ENCODE measurements at places on chromosomes 5 and 9.

DNA sequence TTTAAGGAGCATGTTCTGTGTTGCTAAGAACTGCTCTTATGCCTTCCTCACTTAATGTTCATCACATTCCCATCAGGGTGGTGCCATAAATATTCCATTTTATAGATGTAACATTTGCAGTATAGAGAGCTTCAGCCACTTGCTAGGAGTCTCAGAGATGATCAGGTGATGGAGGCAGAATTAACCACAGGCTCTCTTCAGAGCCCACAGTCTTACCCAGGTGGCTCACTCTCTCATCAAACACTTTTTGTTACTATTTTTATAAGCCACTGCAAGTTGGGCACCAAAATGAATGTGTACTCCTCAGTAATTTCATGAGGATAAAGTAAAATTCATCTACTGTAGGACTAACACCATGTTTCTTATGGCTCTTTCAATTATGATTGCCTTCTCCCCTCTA, 491.5 kb upstream of the DAP start:
- no peak for DNase-seq

DNA sequence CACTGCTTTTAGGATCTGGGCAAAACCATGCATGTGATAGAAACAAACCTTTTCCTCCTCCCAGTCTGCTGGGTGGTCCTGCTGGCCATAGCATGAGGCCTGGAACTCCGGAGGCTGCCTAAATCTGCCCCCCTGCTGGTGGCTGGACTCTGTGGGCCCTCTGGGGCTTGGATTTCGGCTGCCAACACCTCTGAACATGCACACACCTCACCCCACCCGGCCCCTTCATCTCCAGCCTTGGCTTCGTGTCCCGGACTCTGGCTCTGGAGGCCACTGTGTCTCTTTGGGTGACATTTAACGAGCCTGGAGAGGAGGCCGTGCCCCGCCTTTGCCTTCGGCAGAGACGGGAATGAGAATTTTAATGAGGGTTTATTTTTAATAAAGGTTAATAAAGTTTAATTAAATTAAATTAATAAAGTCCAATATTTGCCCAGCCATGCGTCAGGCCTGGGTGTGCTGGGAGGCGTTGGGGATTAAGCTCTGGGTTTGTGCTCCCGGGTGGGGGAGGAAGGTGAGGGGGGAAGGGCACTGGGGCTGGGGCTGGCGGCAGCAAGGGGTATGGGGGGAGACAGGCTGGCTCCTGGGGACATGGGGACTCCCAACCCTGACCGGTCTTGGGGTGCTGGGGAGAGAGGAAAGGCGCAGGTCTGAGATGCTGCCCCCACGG, 251.8 kb downstream of the PBX3 start:
- no peak for DNase-seq

DNA sequence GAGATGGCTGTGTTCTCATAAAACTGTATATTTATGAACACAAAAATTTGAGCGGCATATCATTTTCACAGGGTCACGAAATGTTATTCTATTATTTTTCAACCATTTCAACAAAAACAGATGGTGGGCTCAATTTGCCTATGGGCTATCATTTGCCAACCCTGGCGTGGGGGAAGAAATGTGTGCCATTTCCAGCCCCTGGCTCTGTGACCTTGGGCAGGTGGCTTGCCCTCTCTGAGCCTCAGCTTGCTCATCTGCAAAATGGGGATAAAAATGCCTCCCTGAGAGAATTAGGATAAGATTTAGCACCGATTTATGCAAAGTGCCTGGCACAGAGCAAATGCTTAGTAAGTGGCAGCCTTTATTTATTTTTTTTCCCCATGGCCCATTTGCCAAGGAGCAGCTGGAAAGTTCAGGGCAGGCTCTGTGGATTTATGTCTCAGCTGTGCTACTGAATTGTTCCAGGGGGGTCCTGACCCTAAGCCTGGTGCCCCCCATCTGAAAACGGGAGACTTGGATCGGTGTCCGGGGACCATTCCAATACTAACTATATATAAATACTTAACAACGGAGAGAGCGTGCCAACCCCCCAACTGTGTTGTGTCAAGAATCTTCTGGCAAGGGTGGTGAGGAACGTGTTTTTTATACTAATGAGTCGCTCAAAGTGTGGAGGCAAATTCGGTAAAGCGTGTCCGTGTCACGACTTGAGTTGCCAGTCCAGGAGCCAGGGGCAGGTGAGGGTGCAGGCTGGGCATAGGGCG, 34.5 kb downstream of the HRH2 start:
- no peak for DNase-seq

DNA sequence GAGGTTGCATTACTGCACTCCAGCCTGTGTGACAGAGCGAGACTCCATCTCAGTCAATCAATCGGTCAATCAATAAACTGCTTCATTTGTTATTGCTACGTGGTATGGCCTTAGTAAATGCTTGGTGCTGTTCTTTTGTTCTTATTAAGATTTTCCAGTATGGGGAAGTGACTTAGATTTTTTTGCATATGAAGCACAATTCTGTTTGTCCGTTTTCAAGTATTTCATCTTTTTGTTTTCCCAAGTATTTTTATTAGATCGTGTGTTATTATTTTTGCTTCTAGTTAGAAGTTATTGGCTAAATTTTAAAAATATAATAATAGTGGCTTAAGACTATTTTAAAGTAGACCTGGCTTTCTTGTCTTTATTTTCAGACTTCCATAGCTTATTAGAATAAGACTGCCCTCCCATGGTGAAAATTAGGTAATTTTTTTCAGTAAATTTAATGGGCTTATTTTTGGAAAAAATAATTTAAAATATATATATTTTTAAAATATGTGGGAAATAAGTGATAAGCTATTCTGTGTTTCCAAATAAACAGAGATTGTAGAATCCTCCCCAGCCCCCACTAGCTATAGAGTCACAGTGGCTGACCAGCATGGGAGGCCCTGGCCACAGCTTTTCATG, 14.7 kb upstream of the OMD start:
- DNase-seq: peak; percentile 18

GRCh38 chr5:151595411-151595826, 4.3 kb upstream of the FAT2 start:
- DNase-seq: no peak

- peak; percentile 64 for DNase-seq
Measured at GRCh38 chr5:62587737-62588136, 9.1 kb downstream of the LRRC70 start.

DNA sequence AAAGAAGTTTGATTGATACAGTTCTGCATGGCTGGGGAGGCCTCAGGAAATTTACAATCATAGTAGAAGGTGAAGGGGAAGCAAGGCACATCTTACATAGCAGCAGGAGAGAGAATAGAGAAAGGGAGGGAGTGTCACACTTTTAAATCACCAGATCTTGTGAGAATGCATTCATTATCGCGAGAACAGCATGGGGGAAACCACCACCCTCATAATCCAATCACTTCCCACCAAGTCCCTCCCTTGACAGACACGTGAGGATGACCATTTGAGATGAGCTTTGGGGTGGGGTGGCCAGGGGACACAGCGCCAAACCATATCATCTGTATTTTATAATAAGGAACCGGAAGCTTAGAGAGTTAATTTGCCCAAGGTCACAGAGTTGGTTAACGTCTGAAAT, 13.7 kb upstream of the FOCAD start:
- DNase-seq: no peak

DNA sequence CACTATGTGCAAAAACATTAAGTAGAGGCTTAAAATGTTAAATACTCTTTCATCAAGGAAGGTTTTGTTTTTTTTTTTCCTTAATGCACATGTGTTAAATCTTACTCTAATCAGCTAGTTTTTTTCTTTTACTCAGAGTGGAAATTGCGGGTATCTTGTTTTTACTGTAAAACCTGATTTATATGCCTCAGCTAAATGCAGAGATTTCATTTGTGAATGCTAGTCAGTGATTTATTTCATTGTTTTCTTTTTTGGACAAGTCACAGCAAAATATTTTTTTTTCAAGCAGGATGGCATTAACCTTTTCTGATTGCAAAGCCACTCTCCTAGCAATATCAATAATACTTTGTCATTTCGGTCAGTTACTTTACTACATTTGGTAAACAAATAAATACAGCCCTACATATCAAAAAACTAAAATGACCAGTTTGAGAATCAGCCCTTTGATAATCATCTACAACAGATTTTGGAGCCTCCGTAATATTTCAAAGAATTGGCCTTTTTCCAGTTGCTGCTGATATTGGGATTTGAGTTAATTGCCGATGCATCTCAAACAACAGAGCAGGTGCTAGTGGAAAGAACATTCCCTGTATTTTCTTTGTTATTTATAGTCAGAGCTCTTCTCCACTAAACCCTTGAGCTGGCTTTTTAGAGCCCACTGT, 579.2 kb upstream of the ZNF608 start:
- no peak for DNase-seq

DNA sequence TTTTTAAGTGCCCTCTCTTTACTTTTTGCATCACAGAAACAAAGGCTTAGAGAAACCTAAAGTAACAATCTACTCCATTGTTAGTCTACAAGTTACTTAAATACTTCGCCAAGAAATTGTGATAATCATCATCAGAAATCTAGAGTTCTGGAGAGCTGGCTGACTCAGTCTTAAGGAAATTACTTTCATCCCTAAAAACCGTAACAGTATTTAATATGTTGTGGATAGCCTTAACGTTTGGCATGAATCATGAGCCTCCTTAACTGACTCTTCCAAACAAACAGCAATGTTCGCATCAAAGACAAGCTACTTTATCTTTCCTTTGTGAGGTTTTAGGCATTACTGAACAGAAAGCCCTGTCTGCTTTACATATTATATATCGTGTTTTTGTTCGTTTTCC, 128.7 kb downstream of the NIPBL start:
- DNase-seq: no peak

DNA sequence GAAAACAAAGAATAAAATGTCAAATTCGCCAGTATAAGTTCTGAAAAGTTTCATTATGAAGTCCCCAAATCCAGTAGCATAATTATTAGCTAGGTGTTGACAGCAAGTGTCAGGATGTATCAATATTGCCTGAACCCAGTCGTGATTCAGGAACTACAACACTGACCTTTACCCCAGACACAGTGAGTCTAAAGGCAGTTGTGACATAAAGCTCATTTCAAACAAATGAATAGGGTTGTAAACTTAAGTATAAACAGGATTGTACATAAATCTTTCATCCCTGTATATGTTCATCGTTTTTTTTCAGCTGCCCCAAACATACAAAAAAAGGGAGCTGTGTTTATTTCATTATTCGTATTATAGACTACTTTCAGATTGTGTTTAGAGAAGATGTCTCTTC, 385.7 kb downstream of the PLK2 start:
- no peak for DNase-seq

- no peak for DNase-seq
Measured at GRCh38 chr9:90201766-90202165, 440.9 kb downstream of the DIRAS2 start.

GRCh38 chr5:66012271-66012670, 85.9 kb downstream of the ERBIN start:
- DNase-seq: no peak

GRCh38 chr5:153756540-153756939, 266.1 kb downstream of the GRIA1 start:
- DNase-seq: no peak

- DNase-seq: peak; percentile 72
Measured at GRCh38 chr9:21681641-21682040, 120.8 kb upstream of the MTAP start.

DNA sequence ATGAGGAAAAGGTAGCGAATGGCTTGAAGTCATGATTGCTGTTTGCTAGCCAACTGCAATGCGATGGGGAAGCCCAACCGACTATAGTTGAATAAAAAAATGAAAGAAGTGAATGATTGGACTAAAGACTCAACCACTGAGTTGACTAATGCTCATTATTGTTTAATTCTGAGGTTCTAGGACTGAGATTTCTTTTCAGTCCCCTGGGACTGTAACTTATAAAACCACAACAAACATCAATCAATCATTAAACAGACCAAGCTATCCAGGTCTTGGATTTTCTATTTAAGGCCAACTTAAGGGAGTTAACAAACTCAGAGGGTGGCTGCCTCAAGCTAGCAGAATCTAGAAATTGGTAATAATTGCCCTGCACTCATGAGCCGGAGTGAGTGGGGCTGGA, 154.2 kb downstream of the DOCK2 start:
- DNase-seq: no peak

- DNase-seq: no peak
Measured at GRCh38 chr9:137255448-137256114, 454 bp downstream of the NELFB start.

- no peak for DNase-seq
Measured at GRCh38 chr5:79803007-79803406, 113.4 kb downstream of the CMYA5 start.

All from fibroblast of gingiva (primary cell).